ENCODE measurements at places on chromosomes 6 and 20.

DNA sequence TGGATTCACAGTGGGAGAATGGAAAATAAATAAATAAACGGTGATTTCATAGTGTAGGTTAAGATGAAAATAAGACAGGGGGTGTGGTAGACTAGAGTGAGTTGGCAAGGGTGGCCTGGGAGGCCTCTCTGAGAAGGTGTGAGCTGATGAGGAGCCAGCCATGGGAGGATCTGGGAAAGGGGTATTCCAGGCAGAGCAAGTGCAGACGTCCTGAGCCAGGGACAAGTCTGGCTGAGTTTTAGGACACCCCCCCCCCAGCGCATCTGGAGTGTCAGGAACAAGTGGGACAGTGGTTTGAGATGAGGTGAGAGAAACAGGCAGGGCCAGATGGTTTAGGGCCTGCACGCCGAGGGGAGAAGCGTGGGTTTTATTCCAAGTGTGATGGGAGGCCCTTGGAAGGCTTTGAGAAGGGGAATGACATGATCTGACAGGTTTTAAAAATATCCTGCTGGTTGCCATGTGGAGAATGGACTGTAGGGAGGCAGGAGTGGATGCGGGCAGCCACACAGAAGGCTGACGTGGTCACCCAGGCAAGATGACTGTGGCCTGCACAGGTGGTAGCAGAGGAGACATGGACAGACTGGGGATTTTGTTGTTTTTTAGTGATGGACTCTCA, 21.1 kb upstream of the CCM2L start:
- no peak for DNase-seq

GRCh38 chr20:49233226-49233625, 14.0 kb downstream of the DDX27 start:
- no peak for DNase-seq

DNA sequence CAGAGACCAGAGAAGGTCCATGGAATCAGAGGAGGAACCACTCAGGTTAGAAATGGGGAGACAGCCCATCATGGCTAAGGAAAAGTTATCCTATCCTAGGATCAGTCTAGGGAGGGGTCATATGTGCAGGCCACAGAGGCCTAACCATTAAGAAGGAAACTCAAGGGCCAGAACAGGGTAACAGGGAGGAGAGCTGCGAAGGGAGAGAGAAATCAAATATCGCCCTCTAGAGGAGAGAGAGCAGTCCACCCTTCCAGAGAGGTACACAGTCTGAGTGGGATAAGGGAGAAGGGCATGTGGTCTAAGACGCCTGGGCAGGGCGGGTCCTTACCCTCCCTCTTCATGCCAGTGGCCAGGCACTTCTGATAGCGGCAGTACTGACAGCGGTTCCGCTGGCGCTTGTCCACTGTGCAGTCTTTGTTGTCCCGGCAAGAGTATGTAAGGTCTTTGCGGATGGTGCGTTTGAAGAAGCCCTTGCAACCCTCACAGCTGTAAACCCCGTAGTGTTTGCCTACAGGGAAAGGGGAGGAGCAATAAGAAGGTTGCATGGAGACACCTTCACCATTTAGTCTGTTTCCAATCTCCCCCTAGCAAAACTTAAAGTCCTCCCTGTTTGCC, 2.9 kb downstream of the RXRB start:
- DNase-seq = peak; percentile 68

- no peak for DNase-seq
These were observed 45.1 kb downstream of the LHFPL5 start for GRCh38 chr6:35850208-35850607.
